ENCODE measurements at places on chromosomes 1 and 21. TPM values are rescaled to one million over a fixed set of nuclear protein-coding genes. Genes with fewer than 3 reads are reported as not detected.

Gene KRTAP6-3
- total RNA-seq = not detected

GRCh38 chr1:76764638-76765454 is 102.4 kb upstream of the ST6GALNAC5 start:
- no peaks in the 10 kb centered on the region for H3K4me1 ChIP-seq
- peak; percentile 26 for DNase-seq
- H3K4me3 ChIP-seq = no peak overlapping the region
- H3K27ac ChIP-seq = no peak overlapping the region

DNA sequence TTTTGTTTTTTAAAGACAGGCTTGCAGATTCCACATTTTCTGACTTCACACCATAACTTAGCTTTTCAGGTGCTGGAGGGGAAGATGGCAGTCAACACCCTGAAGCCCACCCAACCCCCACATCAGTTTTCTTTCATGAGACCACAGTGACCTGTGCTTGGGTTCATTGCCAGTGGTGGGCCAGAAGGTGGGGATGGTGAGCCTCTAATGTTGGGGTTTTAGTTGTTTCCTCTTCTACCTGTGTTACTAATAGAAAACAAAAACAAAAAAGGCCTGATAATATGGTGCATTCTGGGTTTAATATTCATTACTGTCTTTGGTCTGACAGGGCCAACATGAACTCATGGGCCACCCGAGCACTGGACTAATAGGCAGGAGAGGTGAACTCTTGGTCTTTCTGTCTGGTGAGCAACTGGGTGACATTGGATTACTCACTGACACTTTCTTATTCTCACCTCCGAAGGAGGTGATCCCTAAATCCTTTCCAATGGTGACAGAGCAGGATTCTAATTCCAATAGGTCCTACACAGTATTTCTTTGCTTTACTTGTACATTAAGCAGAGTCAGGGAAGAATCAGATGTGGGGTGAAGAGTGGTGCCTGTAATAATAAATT is 132.8 kb downstream of the CLIC6 start:
- no peak overlapping the region for H3K4me3 ChIP-seq
- H3K27ac ChIP-seq = no peak overlapping the region
- DNase-seq = no peak

- H3K27me3 ChIP-seq = no peaks in the 10 kb centered on the region
- no peak overlapping the region for H3K27ac ChIP-seq
- no peak for DNase-seq
Measured at GRCh38 chr1:57908147-57908890, 484.5 kb upstream of the DAB1 start.

All from kidney (tissue), 22 donors.